ENCODE measurements at places on chromosomes 12 and 14. TPM values are rescaled to one million over a fixed set of nuclear protein-coding genes. Genes with fewer than 3 reads are reported as not detected.

GRCh38 chr14:53884601-53885000 lies 72.0 kb downstream of the BMP4 start:
- H3K36me3 ChIP-seq: no peaks in the 10 kb centered on the region
- H3K4me1 ChIP-seq: no peaks in the 10 kb centered on the region
- DNase-seq: no peak
- peaks cover 1% of the 10 kb centered on the region for H3K27me3 ChIP-seq
- H3K27ac ChIP-seq: no peak overlapping the region

DNA sequence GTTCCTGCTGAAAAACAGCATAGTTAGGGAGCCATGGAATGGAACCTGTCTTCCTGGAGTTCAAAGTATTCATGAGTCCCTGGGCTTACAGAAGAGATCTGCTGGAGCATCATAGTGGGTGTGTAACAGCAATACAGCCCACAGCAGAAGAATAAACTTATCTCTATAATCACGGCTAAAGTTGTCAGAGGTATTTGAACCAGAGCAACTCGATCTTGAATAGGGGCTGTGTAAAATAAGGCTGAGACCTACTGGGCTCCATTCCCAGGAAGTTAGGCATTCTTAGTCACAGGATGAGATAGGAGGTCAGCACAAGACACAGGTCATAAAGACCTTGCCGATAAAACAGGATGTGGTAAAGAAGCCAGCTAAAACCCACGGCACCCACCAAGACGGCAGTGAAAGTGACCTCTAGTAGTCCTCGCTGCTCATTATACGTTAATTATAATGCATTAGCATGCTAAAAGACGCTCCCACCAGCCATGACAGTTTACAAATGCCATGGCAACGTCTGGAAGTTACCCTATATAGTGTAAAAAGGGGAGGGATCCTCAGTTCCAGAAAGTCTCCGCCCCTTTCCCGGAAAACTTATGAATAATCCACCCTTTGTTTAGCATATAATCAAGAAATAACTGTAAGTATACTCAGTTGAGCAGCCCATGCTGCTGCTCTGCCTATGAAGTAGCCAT lies 223.4 kb downstream of the PCNX1 start:
- no peak for DNase-seq
- H3K4me1 ChIP-seq: peaks cover 14% of the 10 kb centered on the region
- H3K27ac ChIP-seq: no peak overlapping the region

DNA sequence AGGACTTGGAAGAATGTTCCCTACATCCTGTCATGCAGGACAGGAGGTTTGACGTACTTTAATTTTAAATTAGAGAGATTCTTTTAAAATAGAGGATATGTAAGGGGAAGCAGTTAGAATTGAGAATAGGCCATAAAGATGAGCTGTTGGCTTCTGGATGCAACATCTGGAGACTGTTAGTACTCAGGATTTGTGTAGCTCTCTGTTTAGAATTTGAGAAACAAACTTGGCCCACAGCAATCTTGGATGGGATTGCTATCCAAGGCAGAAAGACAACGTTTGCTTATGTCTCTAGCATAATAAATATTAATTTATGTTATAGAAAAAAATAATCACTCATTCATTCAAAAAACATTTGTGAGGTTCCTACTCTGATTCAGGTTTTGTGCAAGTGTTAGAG lies 398.4 kb upstream of the NOVA1 start:
- H3K27me3 ChIP-seq: no peaks in the 10 kb centered on the region
- no peak for DNase-seq
- no peak overlapping the region for H3K27ac ChIP-seq

DNA sequence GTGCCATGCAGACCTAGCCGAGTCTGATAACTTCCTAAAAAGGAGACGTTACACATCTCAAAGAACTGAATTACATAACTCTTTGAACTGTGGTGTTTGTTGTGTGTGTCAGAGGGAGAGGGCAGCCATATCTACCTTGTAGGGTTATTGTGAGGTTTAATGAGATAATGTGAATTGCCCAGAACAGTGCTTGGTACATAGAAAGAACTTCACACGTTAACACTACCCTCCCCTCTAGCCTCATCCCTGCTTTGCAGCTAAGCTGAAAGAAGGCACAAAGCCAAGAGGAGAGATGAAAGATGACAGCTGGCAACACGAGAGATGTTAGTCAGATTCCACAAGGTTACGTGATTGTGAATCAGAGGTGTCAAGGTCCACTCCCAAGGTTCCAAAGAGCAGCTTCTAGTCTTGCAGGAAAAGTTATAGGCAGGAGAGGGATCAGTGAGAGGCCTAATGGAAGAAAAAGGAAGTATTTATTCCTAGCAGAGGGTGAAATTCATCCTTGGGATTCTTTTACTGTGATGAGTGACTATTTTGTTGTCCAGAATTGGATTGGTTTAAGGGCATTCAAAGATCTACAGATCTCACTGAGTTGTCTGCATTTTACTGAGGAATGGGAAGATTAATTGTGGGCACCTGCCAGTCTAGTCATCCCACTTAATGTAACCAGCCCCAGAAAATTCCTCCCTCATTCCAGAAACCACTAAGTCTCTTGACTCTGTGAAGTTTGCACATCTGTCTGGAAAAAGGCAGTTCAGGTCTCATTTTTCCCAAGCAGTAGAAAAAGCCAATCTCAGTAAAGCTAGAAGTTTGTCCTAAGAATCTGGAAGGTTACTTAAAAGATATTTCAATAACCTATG lies 25.9 kb upstream of the WNK1 start:
- H3K27ac ChIP-seq: no peak overlapping the region
- no peaks in the 10 kb centered on the region for H3K27me3 ChIP-seq
- no peak overlapping the region for H3K4me3 ChIP-seq
- peaks cover 53% of the 10 kb centered on the region for H3K4me1 ChIP-seq

DNA sequence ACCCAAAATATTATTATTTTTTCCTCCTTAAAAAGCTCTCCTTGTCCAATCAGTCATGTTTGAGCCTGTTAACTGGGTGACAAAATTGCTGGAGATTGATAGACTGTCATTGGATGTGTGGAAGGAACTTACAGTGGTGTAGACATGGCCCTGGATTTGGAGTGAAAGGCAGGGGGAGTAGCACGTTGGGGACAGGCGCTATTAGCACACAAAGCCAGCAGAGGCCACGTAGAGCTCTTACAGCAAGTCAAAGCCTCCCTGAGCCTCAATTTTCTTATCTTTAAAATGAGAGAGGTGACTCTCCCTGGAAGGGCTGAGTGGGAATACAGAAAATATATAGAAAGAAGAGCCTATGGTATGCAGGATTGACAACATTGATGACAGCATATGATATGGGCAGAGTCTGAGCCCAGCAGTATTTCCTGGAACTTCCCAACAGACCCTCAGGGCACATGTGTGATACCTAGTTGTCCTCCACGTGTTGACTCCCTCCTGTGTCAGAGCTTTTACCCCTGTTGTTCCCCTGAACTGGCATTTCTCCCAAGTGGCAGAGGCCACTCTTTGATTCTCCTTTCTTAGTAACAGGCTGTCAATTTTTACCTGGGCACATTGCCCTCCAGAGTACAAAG lies 504.9 kb downstream of the VRK1 start:
- H3K27me3 ChIP-seq: peaks cover 5% of the 10 kb centered on the region
- H3K36me3 ChIP-seq: no peaks in the 10 kb centered on the region
- DNase-seq: no peak
- H3K27ac ChIP-seq: no peak overlapping the region

ZCCHC8 gene
- 38.6 TPM for total RNA-seq
